ENCODE measurements at places on chromosomes 5 and 9. TPM values are rescaled to one million over a fixed set of nuclear protein-coding genes. Genes with fewer than 3 reads are reported as not detected.

Gene KIAA1191
- 130 TPM for total RNA-seq

Gene QSOX2
- total RNA-seq = 5.6 TPM

DNA sequence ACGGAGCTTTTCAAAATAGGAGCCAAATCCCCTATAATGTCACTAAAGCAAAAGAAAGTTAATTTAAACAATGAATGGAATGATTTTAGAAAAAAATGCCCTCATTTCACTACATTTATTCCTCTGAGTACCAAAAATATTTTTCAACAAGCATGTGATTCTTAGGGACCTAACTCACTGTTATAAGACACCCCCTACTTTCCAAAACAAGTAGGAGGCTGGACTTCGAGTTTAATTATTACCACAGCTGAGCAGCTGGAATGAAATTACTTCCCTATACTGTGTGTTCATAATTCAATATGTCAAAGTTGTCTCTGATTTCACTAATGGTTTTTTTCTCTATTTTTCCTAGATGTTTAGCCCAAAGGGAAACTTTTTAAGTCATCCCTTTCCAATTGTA is 61.6 kb downstream of the SAXO1 start:
- no peak for ATAC-seq

DNA sequence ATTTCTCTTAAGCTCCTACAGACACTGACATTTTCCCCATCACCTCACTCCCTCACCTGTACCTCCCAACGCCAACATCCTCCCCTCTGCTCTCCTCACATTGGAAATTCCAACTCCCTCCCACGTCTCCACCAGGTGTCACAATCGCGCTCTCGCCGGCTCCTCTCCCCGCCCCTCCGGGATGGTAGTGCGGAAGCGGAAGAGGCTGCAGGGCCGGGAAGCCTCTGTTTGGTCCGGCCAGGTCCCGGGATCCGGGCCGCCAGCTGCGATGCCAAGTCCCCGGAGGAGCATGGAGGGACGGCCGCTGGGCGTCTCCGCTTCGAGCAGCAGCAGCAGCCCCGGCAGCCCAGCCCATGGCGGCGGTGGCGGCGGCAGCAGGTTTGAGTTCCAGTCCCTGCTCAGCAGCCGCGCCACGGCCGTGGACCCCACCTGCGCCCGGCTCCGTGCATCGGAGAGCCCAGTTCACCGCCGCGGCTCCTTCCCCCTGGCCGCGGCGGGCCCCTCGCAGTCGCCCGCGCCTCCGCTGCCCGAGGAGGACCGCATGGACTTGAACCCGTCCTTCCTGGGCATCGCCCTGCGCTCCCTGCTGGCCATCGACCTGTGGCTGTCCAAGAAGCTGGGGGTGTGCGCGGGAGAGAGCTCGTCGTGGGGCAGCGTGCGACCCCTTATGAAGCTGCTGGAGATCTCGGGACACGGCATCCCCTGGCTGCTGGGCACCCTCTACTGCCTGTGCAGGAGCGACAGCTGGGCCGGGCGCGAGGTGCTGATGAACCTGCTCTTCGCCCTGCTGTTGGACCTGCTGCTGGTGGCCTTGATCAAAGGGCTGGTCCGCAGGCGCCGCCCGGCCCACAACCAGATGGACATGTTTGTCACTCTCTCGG is at the start of gene PLPP6:
PLPP6 (plus strand) TSS at position 187 of the 881 bp plus-strand sequence; CDS start at position 269, 82 bp downstream.
- ATAC-seq = peak; percentile 96

GRCh38 chr9:76438841-76439588 is 20.0 kb upstream of the GCNT1 start:
- no peak for ATAC-seq

GRCh38 chr5:139395844-139396640 is 1.1 kb upstream of the PROB1 start:
- no peak for ATAC-seq

DNA sequence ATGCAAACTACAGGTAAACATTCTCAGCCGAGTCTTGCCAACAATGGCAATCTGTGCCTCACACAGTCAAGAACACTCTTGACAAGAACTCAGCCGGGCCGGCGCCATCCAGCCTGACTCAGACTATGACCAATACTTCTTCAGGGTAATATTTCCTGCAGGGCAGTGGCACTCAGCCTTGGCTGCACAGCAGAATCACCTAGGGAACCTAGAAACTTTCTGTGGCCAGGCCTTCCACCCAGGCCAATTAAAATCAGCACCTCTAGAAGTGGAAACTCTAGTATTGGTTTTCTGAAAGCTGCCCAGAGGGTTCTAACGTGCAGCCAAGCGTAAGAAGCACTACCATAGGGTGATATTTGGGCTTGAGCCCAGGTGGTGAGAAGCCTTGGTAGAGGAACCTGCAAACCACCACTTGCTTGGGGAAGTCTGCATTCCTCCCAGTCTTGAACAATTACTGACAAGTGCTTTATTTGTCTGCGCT is 120.6 kb downstream of the TTLL11 start:
- ATAC-seq = no peak

- ATAC-seq = no peak
Measured at GRCh38 chr5:54720341-54720740, 202.8 kb downstream of the SNX18 start.
